Fibroblast of skin of left quadriceps (primary cell): ENCODE measurements at places on chromosomes 11 and 22.

DNA sequence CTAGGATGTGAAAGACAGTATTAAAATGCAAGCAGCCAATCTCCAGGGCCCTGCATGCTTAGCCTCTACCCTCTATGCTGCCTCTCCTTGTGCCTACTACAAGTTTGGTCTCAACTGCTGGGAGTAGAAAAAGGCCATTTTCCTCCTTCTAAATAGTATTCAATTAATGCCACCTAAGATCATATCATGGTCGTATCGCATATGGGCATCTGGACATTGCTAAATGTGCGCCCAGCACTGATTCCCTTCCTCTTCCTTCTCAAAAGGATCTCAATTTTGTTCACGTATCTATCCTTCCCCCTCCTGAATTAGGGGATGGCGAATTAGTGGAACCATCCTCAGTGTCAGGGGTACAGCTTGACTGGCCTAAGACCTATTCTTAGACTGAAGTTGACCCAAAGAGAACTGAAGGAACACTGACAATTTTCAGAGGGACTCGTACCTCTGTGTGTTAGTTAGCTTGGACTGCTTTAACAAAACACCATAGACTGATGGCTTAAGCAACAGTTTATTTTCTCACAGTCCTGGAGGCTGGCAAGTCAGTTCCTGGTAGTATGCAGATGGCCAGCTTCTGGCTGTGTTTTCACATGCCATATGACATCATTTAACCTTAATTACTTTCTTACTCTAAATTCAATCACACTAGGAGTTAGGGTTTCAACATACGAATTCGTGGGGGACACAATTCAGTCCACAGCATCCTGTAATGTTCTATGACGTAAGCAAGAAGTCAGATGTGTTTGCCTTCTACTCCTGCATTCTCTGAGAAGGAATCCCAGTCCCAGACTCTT is 8.5 kb upstream of the NUP50 start:
- DNase-seq: peak; percentile 20

DNA sequence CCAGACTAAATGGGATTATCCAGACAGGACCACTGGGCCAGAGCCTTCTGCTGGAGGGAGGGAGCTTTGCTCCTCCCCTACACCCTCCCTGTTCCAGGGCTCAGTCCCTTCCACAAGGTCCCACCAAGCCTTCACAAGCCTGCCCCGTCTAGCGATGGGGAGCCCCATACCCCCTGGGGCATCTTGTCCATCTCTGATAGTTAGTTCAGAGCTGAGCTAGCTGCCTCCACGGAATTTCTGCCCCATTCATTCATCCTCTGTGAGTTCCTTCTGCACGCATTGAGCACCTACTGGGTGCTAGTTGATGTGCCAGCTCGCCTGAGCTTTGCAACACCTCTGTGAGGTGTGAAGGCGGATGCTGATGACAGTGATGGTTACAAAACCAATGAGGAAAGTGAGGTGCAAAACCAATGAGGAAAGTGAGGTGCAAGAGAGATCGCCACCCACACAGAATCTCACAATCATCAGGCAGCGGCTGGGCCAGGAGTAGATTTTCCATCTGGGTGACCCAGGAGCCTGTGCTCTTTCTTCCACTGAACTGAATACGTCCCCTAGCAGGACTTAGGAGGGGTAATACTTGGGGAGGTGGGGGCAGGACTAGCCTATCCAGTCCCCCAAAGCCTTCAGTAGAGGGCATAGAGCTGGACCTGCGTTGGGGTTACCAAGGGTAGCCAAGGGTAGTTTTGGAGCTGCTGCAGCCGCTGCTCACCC is 21.5 kb upstream of the CBX7 start:
- DNase-seq: no peak

DNA sequence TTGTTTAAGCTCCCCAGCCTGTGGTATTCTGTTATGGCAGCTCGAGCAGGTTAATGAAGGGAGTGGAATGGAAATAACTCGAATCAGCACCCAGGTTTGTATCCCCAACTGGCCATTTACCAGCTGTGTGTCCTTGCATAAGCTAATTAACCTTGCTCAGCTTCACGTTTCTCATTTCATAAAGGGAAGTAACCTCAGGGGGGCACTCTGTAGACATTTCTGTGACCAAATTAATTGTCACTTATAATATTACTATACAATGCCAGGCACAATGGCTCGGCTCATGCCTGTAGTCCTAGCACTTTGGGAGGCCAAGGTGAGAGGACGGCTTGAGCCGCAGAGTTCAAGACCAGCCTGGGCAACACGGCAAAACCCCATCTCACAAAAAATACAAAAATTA is 13.8 kb downstream of the ADA2 start:
- DNase-seq: no peak

- DNase-seq: no peak
These were observed 1088.2 kb downstream of the TBC1D22A start for GRCh38 chr22:47850644-47851151.

GRCh38 chr11:116596346-116597260 is 176.2 kb downstream of the BUD13 start:
- no peak for DNase-seq

DNA sequence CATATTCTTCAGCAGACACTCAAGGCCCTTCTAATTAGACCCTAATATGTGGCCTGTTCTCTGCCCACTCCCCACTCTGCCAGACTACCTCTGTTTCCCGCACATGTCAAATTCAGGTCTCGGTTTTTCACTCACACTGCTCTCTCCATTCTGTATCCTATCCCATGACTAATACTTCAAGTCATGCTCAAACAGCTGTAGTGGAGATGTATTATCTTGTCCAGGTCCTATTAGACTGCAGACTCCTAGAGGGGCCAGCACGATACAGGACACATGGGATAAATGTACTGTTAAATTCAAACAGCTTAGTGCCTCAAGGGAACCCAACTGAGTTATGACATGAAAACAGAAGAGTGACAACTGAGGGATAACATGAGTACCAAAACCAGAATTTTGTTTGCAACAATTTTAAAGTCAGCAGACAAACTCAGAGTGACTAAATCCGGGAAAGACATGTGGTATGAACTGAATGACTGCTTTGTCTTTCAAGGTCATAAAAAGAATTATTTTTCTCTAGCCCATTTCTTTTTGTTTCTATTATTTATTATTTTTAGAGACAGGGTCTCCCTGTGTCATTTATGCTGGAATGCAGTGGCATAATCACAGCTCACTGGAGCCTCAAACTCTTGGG is 20.5 kb downstream of the ATP6V1E1 start:
- DNase-seq: no peak

DNA sequence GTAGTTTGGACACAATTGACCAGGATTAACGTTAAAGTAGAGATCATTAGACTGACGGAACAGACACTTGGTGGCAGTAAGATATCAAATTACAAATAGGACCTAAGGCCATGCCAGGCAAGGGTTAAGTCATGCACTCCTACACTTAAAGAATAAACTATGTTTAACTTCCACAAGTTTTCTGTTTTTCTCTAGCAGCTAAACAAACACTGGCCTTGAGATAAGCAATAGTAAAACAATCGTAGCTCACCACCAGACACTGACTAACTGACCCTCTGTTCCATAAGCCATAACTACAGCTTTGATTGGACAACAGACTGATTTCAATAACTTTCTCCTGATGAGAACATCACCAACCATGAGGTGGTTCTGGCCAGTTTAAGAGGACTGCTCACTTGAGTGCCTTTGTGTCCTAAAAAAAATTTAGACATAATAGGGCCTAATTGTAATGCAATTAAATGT is 2.0 kb upstream of the CEP126 start:
- DNase-seq: no peak

DNA sequence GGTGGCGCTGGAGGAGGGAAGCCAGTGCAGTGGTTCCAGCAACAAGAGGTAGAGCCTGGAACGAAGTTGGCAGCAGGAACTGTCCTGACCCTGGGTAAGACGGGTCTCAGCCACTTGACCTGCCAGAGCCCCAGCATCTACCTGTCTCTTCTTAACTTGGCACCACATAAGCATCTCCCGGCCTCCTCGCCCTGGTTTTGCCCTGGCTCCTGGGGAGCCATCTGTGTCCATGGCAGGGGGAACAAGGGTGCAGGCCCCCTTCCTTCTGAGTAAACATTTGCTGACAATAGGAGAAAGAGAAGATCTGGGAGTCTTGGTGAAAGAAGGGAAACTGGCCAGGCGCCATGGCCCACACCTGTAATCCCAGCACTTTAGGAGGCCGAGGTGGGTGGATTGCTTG is 12.8 kb downstream of the P2RY2 start:
- DNase-seq: no peak

DNA sequence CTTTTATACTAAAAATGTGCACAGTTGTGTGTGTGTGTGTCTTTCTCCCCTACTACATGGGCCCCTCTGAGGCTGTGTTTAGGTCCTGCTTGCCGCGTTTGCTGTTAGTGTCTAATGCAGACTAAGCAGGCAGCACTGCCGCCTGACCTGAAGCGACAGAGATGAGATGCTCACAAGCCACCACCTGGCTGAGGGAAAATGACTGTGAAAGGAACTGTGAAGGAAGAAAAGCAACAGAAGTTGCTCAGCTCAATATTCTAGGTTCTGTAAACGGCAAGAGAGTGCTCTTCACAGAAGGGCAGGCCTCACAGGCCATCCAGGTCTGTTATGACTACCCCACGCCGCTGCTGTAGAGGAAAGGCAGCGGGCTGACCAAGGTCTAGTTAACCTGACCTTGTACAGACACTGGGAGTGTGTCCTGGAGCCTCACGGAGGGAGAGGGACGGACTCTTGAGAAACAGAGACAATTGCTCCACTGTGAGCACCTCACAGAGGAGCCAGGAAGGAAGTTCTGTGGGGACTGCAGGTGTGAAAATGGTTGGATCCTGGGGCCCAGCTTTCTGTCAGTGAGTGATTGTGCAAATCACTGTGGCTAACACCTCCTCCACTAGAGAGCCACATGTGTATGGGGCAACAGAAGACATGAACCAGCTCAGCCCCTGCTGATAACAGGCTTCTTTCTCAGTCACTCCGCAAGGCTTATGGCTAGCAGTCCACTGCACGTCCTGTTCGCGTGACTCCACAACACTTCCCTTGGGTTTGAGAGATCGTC is 31.3 kb upstream of the YPEL1 start:
- no peak for DNase-seq

GRCh38 chr11:72321381-72321996 is 77.5 kb upstream of the PHOX2A start:
- no peak for DNase-seq
